Activated T-cell treated with anti-CD3 and anti-CD28 coated beads, Interleukin-2, amount 50 U/mL, for 48 hours (primary cell): ENCODE measurements at places on chromosomes 13 and 19.
A peak's percentile ranks its signal among the peaks of the same experiment; 100 is the strongest.

DNA sequence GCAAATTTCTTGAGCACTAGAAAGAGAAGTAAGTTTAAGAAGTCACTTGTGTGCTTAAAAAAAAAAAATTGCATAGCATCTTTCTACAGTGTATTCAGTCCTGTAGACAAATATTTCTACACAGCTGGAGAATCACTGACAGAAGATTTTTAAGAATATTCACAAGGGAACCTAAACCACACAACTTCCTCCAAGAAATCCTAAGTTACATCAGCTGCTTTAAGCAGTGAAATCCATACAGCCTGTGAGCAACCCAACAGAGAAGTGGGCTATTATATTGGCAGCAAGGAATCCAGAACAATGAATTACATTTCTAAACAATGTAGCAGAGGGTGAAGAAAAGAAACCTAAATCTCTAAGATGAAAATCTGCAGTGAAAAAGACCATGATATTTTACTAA is 1.5 kb downstream of the DOCK9 start:
- DNase-seq, result no peak

DNA sequence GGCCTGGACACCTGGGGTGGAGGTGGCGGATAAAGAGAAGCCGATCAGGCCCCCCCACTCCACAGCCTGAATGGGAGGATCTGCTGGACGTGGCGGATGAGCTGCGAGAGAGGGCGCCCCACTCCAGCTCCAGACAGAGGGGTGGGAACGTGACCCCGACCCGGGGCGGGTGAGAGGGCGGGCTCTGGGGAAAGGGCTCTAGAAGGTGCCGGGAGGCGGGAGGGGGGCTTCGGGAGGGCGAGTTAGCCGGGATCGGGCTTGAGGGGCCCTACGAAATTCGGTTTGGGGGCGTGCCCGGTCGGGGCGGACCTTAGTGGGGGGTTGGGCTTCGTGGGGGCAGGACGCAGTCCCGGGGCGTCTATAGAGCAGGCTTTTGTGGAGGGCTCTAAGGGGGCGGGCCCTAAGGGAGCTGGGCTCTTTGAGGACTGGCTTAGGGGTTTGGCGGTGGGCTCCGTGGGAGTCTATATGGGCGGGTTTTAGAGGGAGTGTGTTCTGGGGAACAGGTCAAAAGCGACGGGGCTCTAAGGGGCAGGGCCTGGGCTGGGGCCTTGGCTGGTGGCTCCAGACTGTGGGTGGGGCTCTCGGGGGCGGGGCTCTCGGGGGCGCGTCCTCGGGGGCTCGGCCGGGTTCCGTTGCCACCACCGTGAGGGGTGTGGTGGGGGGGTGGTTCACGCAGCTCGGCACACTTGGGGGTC is 4.1 kb upstream of the NANOS3 start:
- peak; percentile 66 for DNase-seq

GRCh38 chr19:13037161-13037560 is 41.9 kb downstream of the NFIX start:
- no peak for DNase-seq

GRCh38 chr13:30415430-30416030 is 6.8 kb upstream of the UBE2L5 start:
- no peak for DNase-seq

DNA sequence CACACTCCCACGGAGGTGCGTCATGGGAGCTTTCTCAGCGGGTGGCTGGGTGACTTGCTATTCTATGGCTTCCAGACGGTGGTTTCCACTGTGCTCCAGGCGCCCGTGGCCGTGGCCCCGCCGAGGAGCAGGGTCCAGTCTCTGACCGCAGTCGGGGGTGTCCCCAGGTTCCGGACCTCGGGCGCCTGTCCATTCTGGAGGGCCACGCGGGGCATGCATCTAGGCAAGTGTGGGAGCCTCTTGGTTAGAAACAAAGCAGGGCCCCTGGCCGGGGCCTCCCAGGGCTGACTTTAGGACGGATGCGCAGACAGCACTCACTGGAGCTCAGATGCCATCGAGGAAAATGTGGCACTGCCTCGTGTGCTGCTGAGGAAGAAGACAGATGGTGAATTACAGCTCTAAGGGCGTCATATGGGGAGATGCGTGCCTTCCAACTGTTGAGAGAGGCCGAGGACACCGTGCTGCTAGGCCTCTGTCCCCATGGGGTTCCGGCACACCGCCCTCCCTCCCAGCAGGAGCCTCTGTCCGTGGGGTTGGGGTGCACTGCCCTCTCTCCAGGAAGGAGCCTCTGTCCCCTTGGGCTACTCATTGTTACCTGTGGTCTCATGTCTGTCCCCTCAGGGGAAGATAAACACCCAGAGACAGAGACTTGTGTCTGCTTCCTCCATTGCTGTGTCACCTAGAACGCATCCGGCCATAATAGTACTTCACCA is 38.1 kb downstream of the TMEM255B start:
- no peak for DNase-seq

DNA sequence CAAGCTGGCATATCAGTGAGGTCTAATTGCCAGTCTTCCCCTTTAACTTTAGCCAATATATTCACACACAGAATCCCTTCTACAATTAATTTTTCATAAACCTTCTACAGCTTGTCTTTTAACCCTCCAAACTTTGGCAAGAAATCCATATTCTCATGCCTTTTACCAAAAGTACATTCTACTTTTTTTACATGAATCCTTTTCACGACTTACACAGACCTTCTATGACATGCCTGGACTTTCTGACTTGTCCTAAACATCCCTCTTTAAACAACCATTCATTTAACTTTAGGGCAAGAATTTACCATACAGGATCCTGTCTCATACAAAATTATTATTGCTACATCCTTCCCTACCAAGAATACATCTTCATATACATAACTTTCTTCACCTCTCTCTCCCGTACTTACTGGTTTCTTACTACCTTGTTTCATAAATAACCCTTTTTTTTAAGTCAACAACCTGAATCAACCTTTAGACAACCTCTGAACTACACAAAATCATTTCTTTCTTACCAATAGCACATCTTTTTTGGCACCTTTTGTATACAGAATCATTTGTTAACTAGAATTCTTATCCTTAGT is 23.5 kb downstream of the ZNF544 start:
- no peak for DNase-seq

DNA sequence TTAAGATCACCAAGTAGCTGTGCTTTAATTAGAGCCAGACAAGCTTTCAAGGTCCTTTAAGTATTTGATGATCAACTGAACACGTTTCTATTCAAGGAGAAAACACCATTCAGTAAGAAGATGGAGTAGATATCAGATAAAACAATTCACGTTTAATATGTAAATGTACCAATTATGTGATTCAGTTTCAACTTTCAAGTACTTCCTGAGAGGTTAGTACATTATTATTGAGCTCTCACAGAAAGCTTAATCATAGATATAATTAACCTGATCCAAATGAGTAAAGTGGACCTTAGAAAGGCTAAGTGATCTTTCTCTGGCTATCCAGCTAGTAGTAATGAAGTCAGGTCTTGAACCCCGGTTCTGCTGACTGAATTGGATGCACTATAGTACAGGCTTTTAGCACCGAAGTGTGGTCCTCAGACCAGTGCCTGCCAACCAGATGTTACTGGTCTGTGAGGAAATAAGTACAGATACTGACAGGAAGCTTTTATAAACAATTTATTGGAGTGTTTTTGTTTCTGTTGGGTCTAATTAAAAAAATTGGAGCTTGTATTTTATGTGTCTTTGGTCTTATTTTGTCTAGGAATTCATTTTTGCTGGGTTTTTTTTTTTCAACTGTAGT is 10.2 kb downstream of the CLN5 start:
- no peak for DNase-seq

DNA sequence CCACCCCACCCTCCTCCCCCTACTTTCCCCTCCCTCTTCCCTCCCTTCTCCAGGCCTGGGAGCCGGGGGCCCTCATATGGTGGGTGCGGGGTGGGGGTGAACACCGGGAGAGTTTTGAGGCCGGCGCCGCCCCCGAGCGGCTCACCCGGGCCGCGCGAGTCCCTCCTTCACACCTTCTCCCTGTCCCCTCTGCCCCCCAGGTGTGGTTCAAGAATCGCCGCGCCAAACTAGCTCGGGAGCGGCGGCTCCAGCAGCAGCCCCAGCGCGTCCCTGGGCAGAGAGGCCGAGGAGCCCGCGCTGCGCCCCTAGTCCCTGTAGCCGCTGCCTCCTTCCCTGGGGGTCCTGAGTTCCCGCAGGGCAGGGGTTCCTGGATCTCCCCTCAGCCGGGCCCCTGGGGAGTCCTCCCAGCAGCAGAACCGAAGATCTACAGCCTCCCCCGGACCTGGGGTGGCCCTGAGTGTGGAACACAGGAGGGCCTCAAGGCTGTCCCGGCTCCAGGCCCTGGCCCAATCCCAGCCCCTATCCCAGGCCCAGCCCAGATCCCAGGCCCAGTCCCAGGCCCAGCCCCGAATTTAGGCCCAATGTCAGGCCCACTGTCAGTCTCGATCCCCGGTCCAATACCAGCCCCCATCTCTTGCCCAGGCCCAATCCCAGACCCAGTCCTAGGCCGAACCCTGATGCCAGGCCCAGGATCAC is 1.7 kb downstream of the TPRX2 start:
- DNase-seq, result no peak

DNA sequence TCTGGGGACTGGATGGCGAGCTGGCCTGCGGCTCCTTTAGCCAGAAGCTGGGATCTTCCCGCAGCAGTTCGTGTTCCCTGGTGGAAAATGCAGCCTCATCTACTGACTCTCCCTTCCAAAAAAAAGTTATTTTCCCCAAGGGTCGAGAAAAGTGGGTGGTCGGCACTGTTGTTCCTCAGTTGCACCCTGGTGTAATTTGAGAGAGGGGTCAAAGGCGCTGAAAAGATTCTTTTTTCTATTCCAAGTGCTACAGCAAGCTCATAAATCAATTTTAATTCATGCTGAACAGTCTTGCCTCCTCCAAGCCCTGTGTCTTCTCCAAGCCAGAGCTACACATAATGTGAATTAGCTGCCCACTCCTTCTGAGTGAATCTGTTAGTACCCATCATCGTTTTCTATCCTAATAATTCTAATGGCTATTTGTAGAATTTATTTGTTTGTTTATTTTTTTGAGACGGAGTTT is 774 bp downstream of the SLC25A15 start:
- DNase-seq, result no peak

- no peak for DNase-seq
These were observed 6.9 kb upstream of the AP1M2 start for GRCh38 chr19:10593820-10594637.

DNA sequence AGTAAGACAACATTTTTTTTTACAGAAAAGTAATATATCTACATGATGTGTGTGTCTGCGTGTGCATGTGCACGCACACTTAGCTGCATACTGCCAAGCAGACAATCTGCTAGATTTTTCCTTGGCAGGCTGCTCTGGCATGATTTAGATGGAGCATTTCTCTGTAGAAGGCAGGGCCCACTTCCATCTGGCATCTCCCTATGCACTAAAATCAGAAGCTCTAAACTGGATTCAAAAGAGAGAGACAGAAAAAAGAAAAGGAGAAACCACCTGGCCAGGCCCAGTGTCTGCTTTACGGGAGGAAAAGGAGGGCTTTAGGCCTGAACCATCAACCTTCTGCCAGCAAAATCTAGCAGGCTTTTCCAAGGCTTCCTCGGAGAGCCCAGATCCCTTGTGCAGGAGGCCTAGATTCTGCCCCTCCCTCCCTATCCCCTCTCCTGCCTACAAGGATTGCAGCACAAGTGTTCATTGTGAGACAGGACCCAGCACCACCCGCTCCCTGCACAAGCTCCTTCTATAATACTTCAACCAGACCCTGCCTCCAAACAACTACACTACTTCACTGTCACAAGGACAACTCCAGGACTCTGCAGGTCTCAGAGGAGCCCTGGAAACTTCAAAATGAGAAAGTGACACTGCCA is 99.3 kb downstream of the DOCK9 start:
- DNase-seq, result no peak

GRCh38 chr13:31896427-31896826 is 135.1 kb upstream of the FRY start:
- DNase-seq, result no peak

GRCh38 chr19:53579518-53579917 is 41.6 kb downstream of the ZNF331 start:
- no peak for DNase-seq

- no peak for DNase-seq
These were observed 263.5 kb downstream of the FOXO1 start for GRCh38 chr13:40402931-40403431.

DNA sequence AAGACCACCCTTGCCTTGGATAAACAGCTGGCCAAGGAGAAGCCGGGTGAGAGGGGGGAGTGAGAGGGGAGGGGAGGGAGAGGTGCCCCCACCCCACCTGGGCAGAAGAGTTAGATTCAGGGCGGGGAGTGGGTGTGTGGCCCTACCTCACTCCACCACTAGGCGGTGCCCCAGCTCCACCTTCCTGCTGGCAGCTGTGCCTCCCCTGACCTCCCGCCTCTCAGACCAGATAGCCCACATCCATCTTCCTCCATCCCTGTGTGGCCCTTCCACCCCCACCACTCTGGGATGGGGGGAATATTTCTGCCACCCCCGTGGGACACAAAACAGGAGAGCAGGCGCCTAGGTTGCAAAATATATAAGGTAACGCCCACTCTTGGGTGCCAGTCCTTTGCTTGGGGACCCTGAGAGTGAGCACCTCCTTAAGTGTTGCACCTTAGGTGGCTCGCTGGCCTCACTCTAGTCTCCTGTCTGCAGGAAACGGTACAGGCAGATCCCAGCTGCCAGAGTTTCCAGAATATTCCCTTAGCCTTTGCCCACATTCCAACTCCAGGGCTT is 13.8 kb upstream of the EHD2 start:
- peak; percentile 69 for DNase-seq

GRCh38 chr13:53012707-53013106 is 15.9 kb upstream of the OLFM4 start:
- DNase-seq, result no peak

DNA sequence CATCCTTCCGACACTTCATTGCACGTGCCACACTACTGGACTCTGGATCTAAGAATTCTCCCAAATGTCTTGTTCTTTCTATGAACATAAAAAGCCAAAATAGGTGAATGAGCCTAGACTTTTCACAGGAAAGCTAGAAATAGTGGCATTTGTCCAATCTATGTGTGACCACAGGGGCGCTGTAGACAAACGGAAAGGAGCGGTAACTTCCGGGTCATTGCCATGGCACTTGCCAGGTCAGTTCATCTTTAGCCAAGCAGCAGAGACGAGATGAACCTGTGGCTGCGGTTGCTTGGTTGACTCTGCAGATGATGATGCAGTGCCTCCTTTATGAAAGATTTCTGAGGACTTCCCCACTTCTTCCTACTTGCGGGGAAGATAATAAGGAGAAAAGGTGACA is 65.6 kb downstream of the ADGRE1 start:
- no peak for DNase-seq

- no peak for DNase-seq
These were observed 21.8 kb downstream of the PROSER1 start for GRCh38 chr13:39016087-39016486.

DNA sequence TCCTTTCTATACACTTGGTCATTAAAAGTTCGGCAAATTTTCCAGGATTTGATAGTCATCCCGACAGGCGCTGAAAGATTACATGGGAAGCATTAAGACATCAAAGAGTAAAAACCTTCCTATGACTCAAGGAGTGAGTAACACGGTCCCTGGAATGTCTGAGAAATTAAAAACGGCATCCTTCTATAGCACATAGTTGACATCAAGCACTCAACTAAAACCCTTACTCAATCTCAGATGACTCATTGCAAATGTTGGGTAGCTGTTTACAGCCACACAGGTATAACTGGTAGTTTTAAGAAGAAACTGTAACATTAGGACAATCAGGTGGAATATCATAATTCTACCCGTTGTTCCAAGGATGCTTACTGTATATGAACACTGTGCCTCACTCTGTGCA is 6.4 kb upstream of the LGALS13 start:
- DNase-seq, result no peak
